ENCODE measurements at places on chromosomes 4 and X.

GRCh38 chrX:102720237-102721168 lies at the start of gene GPRASP3:
TSS of gene GPRASP3 (plus strand) at chrX:102720743. CDS start at chrX:102748996, 28,253 bp downstream.
- DNase-seq = peak; percentile 50

- no peak for DNase-seq
Measured at GRCh38 chr4:143302536-143302935, 34.1 kb upstream of the GAB1 start.

- no peak for DNase-seq
Measured at GRCh38 chr4:26896636-26897035, 36.0 kb downstream of the STIM2 start.

GRCh38 chrX:134580907-134581306 lies 77.4 kb downstream of the PLAC1 start:
- no peak for DNase-seq

- no peak for DNase-seq
Measured at GRCh38 chrX:132271311-132271778, 52.1 kb upstream of the RAP2C start.

- DNase-seq = no peak
Measured at GRCh38 chr4:76753814-76754213, 144.1 kb downstream of the SOWAHB start.

DNA sequence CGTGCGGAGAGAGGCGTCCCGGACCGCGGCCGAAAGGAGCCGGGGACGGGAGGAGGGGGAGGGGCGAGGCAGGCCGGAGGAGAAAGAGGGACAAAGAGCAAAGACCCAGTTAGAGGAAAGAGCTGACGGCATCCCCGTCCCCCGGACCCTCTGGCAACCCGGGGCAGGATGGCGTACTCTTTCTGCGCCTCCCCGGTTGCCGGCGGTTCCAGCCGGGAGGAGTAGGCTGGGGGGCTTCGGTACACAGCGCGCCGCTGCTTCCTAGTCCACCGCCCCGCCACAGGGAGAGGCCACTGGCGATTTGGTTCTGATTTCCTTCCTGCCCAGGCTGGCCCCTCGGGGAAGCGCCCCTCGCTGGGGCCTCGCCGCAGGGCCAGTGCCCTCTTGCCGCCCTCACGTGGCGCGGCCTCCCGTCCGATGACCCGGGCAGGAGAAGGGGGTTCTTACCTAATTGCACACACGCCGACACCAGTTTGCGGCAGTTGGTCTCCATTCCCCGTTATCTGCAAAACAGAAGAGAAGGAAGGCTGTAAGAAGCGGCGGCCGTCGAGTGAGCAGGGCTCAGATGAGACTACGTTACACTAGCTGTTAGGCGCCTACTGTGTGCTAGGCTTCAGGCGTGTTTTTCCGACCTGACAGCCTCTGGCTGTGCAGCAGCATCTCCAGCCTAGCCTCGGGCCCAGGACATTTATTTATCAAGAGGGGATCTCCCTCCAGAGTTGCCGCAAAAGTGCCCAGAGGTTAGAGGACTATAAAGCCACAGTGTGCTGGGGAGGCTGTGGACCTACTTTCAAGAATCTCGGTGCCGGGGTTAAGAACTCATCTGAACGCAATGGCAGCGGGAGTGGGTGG lies 9.9 kb upstream of the PITX2 start:
- no peak for DNase-seq

DNA sequence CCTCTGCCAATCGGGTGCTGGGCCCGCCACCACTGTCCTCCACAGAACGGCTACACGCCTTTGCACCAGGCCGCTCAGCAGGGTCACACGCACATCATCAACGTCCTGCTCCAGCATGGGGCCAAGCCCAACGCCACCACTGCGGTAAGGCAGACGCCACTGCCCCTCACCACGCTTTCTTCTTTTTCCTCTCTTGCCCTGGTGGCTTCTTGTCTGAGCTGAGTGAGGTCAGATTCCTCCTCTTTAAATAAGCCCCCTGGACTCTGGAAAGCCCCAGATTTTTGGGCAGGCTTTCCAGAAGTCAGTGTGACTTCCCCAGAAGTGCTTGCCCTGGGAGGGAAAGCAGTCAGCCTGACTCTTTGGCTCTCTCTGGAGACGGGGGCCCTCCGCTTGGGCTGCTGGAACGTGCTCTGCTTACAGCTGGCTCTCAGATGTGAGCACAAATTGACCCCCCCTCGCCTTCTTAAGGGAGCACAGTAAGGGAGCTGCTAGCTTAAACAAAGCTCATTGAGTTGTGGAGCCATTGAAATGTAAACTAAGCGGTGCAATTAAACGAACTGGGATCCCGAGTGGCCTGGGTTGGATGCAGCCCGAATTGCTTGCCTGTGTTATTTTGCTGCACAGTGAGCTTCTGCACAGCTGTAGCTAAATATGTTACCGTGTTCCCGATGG lies 243.1 kb downstream of the ANK2 start:
- no peak for DNase-seq

DNA sequence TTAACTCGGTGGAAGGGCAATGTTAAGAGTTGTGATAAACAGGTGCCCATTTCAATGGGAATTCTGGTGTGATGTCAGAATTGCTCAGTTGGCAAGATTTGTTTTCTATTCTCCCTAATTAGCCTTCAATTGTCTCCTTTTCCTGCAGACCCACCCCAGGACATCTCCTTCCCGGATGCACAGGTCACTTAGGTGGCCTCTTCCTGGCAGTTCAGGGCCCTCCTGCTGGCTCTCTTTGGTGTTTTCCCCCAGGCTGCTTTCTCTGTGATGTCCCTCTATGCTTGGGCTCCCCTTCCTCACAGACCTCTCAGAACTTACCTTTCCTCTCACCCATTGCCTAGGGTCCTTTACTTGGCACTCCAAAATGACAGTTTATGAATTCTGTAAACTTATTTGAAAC lies 126.3 kb downstream of the GPAT3 start:
- DNase-seq = no peak

GRCh38 chr4:145808021-145808650 lies 128.2 kb downstream of the C4orf51 start:
- no peak for DNase-seq

- no peak for DNase-seq
Measured at GRCh38 chr4:25128671-25129070, 31.6 kb downstream of the SEPSECS start.

DNA sequence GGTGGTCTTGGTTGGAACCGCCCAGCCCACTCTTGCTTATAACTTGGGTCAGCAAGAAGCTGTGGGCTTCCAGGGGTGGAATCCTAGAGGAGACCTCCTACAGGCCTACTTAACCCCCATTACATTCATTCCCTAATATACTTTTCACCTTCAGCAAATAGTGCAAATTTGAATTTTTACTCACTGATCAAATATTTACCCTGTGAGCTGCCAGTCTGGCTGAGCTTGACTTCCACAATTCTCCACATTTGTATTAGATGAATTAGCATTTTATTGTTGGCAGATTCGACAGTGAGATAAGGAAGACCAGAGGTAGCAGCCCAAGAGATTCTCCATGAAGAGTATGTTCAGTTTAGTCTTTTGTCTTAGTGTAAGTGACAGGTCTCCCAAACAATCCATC lies 199.6 kb downstream of the BCOR start:
- DNase-seq = no peak

GRCh38 chr4:184861047-184861446 lies 35.3 kb upstream of the ACSL1 start:
- no peak for DNase-seq

DNA sequence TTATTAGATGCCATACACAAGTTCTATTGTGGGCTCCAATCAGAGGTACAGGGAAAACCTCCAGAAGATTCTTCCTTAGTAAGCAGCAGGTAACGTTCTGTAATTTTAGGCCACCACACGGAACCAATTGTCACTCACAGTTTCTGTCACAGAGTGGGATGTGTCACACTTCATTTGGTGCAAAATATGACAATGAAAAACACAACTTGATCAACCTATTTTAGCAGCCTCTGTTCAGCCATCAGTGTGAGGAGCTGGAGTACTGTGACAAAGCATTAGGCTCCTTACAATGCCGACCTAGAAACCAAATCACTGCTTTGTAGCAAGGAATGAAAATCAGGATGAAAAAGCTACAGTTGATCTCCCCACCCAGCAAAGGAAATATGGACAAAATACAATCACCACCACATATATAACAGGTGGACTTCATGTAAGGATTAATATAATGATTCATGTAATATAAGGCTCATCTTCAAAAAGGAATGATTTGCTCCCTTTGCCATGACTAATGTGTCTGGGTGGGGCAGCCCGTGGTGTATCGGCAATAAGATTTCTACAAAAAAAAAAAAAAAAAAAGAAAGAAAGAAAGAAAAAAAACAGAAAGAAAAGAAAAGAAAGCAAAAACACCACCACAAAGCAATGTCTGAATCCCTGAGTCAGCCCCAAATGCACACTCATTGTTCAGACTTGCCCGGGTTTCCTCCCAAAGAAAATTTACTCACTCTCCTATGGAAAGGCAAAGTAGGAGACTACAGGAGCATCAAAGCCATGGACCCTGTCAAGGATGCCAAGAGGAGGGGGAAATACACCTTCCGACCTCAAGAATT lies 36.0 kb downstream of the SLC9A7 start:
- no peak for DNase-seq

GRCh38 chrX:15781961-15782699 lies 8.2 kb upstream of the ZRSR2 start:
- peak; percentile 36 for DNase-seq

GRCh38 chr4:25801594-25801993 lies 61.2 kb downstream of the SEL1L3 start:
- no peak for DNase-seq

GRCh38 chrX:155035688-155036087 lies 9.0 kb downstream of the FUNDC2 start:
- DNase-seq = no peak

DNA sequence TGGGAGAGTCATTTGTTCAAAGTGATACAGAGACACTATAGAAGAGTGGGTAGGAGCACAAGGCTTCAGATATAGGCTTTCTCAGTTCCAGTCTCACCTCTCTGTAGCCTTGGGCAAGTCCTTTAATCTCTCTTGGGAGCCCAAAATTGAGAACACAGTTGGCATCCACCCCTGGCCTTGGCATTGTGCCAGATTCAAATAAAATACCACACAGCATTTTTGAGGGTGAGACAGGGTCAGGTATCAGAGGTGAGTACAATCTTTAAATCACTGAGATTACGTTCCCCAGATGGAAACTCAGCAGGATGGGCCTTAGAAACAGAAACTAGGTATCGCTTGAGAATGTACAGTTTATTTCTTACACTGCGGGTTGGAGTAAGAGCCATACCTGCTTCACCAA lies 25.2 kb upstream of the SMIM10L2A start:
- DNase-seq = no peak

- DNase-seq = no peak
Measured at GRCh38 chrX:24796204-24796603, 102.5 kb downstream of the POLA1 start.

- no peak for DNase-seq
Measured at GRCh38 chr4:48645225-48645794, 134.8 kb downstream of the FRYL start.

DNA sequence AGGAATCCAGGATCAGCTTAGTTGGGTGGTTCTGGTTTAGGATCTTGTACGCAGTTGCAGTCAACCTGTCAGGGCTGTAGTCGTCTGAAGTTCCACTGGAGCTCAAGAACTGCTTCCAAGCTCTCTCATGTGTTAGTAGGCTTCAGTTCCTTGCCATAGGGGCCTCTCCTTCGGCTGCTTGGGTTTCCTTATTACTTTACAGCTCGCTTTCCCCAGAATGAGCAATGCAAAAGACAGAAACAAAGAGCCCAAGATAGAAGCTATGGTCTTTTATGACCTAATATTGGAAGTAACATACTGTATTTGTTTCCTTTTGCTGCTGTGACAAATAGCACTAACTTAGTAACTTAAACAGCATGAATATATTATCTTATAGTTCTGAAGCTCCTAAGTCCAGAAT lies 51.7 kb downstream of the TIGD2 start:
- DNase-seq = no peak

- no peak for DNase-seq
Measured at GRCh38 chrX:15055146-15055930, 182.1 kb downstream of the MOSPD2 start.

GRCh38 chr4:123744664-123745290 lies 348.2 kb downstream of the SPRY1 start:
- DNase-seq = no peak

DNA sequence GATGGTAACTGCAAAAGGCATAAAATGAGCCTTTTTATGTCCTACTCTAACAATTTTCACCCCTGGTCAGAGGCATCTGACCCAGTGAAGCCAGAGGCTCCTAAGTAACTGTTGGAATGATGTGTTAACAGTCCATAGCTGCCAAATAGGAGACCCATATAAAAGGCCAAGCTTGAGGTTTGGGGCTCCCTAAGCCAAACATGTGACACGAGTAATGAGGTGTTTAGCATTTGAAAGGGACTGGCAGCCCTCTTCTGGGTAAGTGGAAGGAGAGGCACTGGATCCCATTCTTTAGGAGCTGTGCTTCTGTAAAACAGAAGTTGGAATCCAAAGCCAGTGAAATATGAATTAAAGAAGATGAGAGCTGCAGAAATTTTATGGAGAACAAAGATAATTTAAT lies 100.6 kb upstream of the PNPLA4 start:
- DNase-seq = no peak

DNA sequence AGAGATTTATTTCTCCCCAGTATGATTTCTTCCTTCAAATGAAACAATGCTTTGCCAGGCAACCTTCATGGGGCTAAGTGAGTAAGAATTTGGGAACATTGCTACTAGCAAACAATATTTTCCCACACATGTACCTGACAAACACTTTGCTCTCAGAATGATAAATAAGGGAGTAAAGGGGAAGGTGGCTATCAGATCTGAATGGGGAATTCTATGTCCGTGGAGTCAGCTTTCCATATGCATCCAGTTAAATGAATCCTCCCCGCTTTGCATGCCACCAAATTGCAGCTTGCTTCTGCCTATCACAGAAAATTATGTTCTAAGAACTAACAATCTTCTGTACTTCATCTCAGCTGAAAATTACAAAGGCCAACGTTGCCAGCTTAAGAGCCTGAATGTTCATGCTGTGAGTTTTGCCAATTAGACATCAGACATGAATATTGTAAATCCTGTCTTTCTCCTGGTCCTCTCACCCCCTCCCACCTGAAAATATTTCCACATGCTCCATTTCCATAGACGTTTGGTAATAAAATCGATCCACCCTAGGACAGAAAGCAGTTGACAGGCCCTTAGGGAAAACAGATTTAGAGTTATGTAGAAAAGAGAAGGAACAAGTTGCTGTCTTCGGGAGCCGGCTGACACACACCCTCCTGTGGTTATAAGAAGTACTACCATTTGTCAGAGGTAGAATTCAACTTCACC lies 6.3 kb downstream of the MEPE start:
- DNase-seq = no peak

DNA sequence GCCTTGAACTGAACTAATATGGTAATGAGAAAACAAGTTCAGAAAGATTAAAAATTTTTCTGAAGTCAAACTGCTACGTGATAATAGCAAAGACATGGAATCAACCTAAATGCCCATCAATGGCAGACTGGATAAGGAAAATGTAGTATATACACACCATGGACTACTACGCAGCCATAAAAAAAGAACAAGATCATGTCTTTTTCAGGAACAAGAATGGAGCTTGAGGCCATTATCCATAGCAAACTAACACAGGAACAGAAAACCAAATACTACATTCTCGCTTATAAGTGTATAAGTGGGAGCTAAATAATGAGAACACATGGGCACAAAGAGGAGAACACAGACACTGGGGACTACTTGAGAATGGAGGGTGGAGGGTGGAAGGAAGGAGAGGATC lies 4.3 kb upstream of the RPS3A start:
- DNase-seq = no peak

GRCh38 chrX:42869011-42869410 lies 91.0 kb upstream of the PPP1R2C start:
- DNase-seq = no peak

- DNase-seq = no peak
Measured at GRCh38 chr4:40546506-40546905, 83.2 kb downstream of the RBM47 start.

GRCh38 chr4:173752610-173753230 lies 222.7 kb upstream of the HAND2 start:
- no peak for DNase-seq

GRCh38 chr4:64464581-64464980 lies 55.3 kb upstream of the TECRL start:
- no peak for DNase-seq

Data from GM12892 (cell line).